ENCODE measurements at places on chromosomes 11 and 22.

DNA sequence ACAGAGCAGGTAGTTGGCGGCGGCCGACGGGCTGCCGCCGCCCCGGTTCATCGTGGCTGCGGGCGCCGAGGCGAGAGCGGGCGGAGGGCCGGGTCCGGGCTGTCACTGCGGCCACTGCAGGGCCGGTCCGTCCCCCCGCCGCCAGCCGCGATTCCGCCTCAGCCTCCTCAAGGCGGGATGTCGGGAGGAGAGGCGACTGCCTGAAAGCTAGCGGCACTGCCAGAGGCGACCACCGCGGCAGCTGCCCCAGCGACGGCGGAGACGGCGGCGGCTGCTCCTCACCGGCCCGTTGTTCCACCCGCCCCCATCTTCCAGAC is 234 bp downstream of the SESN3 start:
- H3K4me1 ChIP-seq, result peaks cover 23% of the 10 kb centered on the region
- no peak for DNase-seq
- no peaks in the 10 kb centered on the region for H3K36me3 ChIP-seq
- no peaks in the 10 kb centered on the region for H3K27me3 ChIP-seq
- H3K27ac ChIP-seq, result peak overlapping the region; percentile 77

DNA sequence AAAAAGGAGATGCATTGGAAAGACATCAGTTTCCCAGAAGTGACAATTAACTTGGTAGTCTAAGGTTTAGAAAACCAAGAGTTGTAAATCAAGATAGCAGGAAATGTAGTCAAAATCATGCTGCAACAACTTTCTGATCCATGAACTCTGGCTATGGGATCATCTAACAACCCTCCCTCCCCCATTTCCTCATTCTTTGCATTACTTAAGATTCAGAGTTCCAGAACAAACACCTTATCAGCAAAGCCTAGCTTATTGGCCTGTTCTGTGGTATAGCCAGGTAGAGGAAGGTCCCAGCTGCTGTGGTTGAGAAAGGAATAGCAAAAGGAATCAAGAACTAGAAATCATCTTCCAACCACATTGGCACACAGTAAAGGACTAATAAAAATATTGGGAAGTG is 651.1 kb downstream of the METTL15 start:
- H3K36me3 ChIP-seq, result no peaks in the 10 kb centered on the region
- no peak overlapping the region for H3K4me3 ChIP-seq
- peak overlapping the region; percentile 85 for H3K27ac ChIP-seq
- DNase-seq, result no peak
- peaks cover 61% of the 10 kb centered on the region for H3K4me1 ChIP-seq
- no peaks in the 10 kb centered on the region for H3K27me3 ChIP-seq

DNA sequence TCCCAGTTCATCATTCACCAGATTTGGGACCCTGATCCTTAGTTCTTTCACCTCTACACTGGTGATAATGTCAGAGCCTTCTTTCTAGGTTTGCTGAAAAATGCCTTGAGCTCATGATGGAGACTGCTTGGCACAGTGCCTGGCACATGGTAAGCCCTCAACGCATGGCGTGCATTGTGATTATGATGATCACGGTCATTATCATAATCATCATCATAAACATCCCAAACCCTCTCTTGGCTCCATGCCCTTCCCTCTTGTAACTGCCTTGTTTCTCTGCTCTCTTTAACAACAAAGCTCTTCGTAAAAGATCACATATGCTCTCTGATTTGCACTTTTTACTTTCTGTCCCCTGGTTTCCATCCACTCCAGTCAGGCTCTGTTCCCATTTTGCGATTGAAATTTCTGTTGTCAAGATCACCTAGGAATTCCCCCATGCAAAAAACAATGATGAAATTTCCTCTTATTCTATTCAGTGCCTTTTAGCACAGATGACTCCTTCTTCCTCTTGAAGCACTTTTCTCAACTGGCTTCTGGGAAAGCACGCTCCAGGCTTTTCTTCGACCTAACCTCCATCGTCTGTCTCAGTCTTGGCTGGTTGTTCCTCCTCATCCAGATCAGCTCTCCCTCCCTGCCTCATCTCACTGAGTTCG is 479.1 kb downstream of the OPCML start:
- H3K27me3 ChIP-seq, result peaks cover 3% of the 10 kb centered on the region
- H3K4me3 ChIP-seq, result no peak overlapping the region
- H3K27ac ChIP-seq, result no peak overlapping the region
- H3K36me3 ChIP-seq, result no peaks in the 10 kb centered on the region

DNA sequence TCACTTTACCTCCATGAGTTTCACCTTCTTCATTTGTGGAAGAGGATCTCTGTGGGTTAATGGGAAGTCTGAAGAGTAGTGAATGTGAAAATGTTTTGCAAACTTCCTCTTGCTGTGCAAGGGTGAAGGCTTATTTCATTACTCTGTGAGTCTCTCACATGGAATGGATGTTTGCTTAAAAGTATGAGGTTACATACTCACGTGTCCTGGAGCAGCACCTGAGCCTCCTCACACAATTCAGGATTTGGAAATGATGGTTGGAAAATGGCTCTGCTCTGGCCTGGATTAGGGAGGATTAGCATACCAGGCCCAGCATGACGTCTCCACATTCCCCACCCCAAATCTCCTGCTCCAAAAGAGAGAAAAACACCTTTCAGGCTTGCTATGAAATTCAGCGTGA is 4.8 kb downstream of the GRAMD1B start:
- peaks cover 8% of the 10 kb centered on the region for H3K4me1 ChIP-seq
- H3K27me3 ChIP-seq, result no peaks in the 10 kb centered on the region
- DNase-seq, result no peak
- H3K27ac ChIP-seq, result no peak overlapping the region
- no peak overlapping the region for H3K4me3 ChIP-seq
- no peaks in the 10 kb centered on the region for H3K36me3 ChIP-seq

DNA sequence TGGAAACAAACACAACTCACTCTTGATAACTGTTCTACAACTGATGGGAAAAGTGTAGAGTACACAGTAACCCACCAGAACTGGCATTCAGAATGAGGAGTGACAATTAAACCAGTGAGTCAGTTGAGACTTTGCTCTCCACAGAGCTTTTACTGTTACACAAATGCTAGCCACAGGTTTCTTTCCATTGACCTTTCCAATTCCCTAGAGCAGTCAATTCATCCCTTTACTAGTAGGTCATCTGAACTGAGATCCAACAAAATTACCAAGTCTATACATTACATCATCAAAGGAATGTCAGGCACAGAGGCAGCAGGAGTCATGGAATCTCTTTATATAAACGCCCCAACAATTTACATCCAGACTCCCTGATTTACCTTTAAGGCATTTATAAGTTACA is 65.9 kb downstream of the PHF21A start:
- no peak overlapping the region for H3K27ac ChIP-seq
- no peak overlapping the region for H3K4me3 ChIP-seq
- DNase-seq, result no peak

DNA sequence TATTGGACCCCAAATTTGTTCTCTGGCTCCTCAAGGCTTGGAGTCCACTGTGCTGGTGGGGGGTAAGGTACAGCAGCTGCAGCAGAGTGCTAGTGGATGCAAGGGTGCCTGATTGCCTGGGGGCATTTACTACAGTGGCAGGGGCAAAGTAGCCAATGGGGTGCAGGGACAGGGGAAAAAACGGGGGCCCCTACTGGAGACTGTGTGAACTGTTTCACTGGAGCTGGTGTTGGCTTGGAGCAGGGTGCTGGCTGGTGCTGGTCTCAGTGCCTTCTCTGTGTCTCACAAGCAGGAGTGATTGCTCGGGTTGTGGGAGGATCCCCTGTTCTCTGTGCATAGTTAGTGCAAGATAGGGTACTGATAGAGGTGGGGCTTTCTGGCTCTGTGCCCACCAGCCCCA is 935.9 kb downstream of the JRKL start:
- no peak overlapping the region for H3K4me3 ChIP-seq
- no peak overlapping the region for H3K27ac ChIP-seq
- no peak for DNase-seq
- H3K36me3 ChIP-seq, result no peaks in the 10 kb centered on the region
- no peaks in the 10 kb centered on the region for H3K4me1 ChIP-seq

DNA sequence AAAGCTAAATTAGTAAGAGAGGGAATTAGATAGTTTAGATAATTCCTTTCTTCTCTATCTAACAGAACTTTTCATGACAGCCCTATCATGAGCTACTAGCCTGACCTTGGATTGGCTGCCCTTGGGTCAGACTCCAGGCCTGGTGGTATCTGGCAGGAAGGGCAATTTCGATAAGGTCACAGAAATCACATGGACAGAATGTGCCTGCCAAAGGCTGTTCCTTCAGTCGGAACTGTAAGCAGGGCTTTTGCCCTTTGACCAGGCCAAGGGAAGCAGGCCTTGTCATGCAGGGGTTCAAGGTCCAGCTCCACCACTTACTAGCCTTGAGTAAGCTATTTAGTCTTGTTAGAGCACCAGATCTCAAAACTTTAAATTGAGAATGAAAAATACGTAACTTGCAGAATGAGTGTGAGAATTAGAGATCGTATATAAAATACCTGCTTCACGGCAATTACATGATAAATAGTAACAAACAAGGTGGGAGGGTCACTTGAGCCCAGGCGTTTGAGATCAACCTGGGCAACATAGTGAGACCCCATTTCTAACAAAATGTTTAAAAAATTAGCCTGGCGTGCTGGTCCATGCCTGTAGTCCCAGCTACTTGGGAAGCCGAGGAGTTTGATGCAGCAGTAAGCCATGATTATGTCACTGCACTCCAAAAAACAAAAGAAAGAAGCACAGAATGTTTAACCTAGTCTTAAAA is 60.8 kb upstream of the SC5D start:
- no peak overlapping the region for H3K4me3 ChIP-seq
- peaks cover 7% of the 10 kb centered on the region for H3K4me1 ChIP-seq
- H3K27ac ChIP-seq, result no peak overlapping the region
- no peaks in the 10 kb centered on the region for H3K36me3 ChIP-seq
- H3K27me3 ChIP-seq, result peaks cover 8% of the 10 kb centered on the region

GRCh38 chr11:21622995-21623394 is 569.9 kb upstream of the ANO5 start:
- DNase-seq, result no peak
- H3K27me3 ChIP-seq, result no peaks in the 10 kb centered on the region
- no peak overlapping the region for H3K27ac ChIP-seq

DNA sequence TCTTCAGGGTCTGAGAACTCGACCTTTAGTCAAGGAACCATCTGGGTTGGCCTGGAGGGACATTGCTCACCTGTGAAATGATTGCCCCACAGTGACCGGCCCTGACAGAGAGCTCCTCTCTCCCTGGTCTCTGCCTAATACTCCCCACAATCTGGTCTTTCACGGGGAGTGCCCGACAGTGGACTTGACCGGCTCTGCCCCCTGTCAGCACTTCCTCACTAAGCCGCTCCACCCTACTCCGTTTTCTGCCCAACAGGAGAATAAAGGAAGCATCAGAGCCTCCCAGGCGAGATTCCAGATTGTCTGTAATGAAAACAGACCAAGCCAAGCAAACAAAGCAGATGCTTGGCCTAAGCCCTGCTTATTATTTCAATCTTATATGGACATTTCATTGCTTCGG is 87.8 kb downstream of the FBXO7 start:
- no peaks in the 10 kb centered on the region for H3K27me3 ChIP-seq
- peaks cover 26% of the 10 kb centered on the region for H3K4me1 ChIP-seq
- H3K27ac ChIP-seq, result no peak overlapping the region
- no peak for DNase-seq
- H3K4me3 ChIP-seq, result no peak overlapping the region
- no peaks in the 10 kb centered on the region for H3K36me3 ChIP-seq

DNA sequence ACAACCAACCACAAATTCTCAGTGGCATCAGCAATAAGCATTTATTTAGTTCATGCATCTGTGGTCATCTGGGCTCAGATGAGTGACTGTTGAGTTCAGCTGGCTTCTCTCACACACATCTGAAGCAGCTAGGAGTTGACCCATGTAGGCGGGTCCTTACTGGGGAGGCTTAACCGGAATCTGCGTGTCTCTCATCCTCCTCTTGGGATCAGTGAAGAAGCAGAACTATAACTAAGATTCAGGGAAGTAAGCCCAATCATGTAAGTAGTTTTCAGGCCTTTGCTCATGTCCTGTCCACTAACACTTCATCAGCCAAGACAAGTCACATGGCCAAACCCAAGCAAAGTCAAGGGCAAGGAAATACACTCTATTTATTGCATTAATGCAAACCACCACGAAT is 236.2 kb downstream of the C11orf87 start:
- no peak for DNase-seq
- no peak overlapping the region for H3K4me3 ChIP-seq
- no peaks in the 10 kb centered on the region for H3K27me3 ChIP-seq
- H3K27ac ChIP-seq, result no peak overlapping the region
- H3K4me1 ChIP-seq, result no peaks in the 10 kb centered on the region
- H3K36me3 ChIP-seq, result no peaks in the 10 kb centered on the region
